ENCODE measurements at places on chromosomes 11 and 22. TPM values are rescaled to one million over a fixed set of nuclear protein-coding genes. Genes with fewer than 3 reads are reported as not detected.
A peak's percentile ranks its signal among the peaks of the same experiment; 100 is the strongest.

C11orf91 gene
- total RNA-seq: not detected

DNA sequence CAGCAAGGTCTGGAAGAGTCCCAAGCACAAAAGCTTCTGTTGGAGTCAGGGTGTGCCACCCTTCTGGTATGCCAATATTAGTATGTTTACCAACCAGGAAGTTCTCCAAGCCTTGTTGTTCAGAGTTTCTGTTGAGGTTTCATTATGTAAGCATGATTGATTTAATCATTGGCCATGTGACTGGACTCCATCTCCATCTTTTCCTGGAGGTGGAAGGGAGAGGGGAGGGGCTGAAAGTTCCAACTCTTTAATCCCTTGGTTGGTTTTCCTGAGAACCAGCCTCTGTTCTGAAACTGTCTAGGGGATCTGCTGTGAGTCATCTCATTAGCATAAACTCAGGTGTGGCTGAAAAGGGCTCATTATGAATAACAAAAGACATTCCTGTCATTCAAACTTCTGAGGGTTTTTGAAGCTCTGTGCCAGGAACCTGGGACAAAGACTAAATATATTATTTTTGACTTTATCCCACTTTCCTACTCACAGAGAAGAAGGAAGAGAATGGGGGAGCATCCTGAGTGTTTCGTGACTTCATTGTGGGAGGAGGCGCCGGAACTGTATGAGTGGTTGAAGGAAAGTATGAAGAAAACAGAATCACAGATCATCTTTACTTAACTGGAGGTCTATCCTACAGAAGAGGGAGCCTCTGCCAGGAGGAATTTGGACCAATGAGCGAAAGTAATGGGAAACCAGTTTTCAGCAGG lies 138.2 kb downstream of the NECTIN1 start:
- DNase-seq: no peak

- no peak for DNase-seq
These were observed 33.8 kb downstream of the BLID start for GRCh38 chr11:122082205-122082604.

- no peak for DNase-seq
These were observed 121.5 kb downstream of the CEP164 start for GRCh38 chr11:117449111-117449693.

DNA sequence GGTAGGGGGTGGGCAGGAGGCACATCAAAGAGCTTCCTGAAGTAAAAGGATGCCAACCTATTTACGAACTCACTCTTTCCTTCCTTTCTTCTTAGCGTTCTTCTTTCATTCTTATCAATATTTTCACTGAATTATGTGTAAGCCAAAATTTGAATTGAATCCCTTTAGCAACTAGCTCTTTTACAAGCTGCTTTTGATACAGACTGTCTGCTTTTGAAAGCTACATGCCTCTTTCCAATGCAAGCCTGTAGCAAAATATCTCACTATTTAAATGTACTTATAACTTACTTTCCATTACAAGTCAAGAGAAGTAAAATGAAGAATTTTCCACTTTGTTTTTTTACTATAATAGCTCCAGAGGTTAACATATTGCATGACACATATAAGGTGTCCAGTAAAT lies 186.6 kb downstream of the NXPE2 start:
- DNase-seq: no peak

HNRNPUL2 gene
- 26.9 TPM for total RNA-seq

GRCh38 chr11:206526-207207 lies 532 bp downstream of the BET1L start:
- no peak for DNase-seq

DNA sequence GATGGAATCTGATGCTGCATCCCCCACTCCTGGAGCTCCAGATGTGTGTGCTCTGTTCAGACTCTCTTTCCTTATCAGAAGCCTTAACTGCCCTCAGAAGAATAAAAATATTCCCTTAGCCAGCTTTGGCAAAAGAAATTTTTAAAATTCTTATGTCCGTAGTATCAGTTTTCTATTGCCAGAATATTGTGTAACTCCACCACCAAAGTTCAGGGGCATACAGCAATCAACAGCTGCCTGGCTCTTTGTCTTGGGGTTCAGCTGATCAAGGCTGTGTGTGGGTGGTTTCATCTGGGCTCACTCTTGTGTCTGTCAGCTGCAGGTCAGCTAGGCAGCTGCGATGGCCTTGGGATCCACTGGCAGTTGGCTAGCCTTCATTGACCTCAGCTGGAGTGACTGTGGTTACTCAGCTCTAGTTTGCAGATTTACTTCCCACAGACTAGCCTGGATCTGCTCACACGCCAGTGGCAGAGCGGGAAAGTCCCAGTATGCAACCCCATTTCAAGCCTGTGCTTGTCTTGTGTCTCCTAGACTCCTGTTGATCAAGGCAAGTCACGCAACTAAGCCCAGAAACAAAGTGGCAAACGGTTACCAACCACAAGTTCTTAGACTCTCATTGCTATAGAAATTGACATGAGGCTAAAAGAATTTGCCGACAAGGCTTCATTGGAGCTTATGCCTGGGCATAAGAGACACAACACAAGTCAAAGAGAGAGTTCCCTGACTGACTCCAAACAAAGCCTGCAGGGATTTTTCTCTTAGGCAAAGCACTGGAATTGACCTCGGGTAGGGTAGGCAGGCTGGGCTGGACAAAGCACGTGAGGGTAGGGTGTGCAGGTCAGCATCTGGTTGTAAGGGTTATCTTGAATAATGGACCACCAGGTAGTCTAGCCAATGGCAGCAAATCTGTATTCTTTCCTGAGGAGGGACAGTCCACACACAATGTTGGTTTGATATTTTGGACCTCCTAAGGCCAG lies 7.5 kb downstream of the TMEM138 start:
- DNase-seq: peak; percentile 44

DNA sequence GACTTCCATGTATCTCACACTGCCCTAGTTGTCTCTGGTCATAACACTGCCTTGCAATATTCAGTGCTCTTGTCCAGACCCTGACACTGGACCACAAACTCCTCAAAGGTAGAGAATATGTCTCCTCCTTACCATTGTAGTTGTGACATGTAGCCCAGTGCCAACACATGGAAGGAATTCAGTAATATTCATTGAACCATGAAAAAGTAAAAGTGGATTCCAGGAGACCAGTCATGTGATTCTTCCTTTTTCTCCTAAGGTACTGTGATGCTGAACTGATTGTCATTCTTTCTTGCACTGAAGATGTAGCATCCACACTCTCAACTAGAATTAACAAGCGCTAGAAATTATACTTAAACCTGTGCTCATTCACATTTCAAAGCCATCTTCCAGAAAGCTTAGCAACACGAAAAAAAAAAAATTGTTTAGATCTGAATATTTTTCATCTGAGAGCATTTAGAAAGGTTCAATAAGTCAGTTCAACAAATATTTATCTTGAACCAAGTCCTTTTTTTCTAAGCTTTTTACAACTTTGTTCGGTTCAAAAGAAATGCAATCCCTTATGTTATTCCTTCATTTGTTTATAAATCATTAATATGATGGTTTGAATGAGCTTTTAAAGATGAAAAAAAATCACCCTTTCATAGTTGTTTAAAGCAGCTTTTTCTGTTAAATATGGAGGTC lies 224.7 kb upstream of the BLID start:
- DNase-seq: no peak
